ENCODE measurements at places on chromosomes 6 and 20.

DNA sequence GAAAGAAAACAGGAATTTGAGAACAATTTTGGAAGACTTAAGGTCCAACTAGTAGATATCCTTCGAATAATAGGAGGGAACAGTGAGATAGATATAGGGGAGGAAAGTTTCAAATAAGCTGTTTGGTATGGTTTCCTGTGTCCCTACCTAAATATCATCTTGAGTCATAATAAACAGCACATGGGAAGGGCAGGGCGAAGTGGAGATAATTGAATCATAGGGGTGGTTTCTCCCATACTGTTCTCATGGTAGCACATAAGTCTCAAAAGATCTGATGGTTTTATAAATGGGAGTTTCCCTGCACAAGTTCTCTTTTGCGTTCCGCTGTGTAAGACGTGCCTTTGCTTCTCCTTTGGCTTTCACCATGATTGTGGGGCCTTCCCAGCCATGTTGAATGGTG lies 39.5 kb upstream of the ENPP5 start:
- DNase-seq, result no peak

DNA sequence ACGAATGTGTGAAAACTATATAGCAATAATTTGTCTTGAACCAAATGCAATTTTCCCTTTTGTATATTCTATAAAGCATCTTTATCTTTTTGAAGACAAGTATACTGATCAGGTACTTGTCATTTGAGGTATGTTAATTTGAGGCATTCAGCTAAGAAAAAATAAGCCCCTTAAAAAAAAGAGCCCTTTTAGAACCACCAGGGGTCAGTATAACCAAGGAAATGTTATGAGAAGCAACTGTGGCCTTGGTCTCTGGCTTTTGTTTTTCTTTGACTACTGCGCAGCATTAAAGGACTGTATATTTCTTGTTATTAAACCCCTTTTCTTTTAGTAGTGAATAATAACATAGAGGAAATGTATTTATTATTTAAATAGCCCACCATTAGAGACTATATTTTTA lies 43.1 kb downstream of the CD109 start:
- DNase-seq, result peak; percentile 29

DNA sequence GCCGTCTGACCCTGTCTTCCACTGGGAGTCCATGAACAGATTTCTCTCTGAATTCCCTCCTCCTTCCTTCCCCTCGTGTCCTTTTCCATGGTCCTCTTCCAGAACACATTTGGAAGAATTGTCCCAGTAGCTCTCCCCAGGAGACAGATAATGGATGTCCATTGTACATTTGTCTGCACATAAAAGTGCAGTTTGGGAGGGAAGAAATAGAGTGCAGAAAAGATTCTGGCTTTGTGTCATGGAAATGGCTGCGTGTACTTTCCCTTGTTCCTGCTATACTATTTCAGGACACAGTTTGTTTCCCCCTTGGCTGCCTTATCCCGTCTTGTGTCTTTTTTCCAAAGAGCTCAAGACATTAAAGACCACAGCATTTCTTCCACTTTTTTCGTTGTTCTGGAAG lies 127.6 kb downstream of the SYNDIG1 start:
- no peak for DNase-seq

- DNase-seq, result peak; percentile 3
These were observed 8.9 kb upstream of the AHI1 start for GRCh38 chr6:135506270-135506997.

- no peak for DNase-seq
These were observed 5.9 kb upstream of the TCEA2 start for GRCh38 chr20:64056889-64057627.

Data from COR-L47 (cell line).